ENCODE measurements at places on chromosomes 2 and 18.

DNA sequence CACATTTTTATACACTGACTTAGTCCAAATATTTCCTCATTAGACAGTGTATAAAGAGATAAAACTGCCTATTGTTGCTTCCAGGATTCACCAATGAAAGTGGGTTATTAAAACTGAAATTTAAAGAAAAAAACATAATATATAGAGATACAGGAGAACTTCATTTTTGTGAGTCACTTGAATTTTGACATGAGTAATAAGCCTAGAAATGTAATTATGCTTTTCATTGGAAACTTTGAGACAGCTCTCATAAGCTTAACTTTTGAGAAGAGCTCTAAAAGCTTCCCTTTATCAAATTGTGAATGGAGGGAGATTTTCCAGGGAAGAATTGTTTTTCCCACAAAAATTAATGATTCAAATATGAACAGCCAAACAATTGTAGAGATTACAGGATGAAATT lies 14.1 kb downstream of the DYNC2LI1 start:
- no peak for DNase-seq

DNA sequence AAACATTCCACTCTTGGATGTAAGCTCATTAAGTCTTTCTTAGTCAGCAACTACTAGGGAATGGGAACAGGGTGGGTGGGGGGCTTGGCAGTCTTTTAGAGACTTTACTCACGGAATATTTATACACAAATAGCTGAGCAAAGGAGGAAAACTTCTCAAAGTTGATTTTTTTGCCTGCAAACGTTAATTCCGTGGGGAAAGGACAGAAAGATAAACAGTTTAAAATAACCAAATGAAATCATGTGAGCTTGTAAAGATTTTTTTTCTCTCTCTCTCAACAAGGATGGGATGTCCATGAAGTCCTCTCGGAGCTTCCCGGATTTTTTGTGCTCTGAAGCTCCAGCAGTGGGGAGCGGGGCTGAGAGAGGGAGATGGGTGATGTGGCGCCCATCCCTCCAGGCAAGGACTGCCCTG lies 32.2 kb upstream of the MAT2A start:
- DNase-seq = no peak

DNA sequence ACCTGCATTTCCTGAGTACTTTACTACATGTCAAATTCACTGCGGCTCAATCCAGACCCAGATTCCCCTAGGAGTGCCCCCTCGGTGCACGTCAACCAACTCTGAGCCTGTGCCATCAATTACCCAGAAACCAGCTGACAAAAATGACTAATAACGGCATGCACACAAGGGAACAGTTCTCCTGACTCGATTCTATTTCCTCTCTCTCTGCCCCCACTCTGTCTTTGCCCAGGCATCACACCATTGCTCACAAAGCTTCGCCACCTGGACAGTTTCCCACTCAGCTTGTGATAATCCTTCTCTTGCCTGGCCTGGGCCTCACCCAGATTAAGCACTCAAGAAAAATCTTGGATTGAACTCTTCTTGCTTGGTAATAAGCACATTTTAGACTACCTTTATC lies 115.3 kb upstream of the NDUFV2 start:
- DNase-seq = no peak

DNA sequence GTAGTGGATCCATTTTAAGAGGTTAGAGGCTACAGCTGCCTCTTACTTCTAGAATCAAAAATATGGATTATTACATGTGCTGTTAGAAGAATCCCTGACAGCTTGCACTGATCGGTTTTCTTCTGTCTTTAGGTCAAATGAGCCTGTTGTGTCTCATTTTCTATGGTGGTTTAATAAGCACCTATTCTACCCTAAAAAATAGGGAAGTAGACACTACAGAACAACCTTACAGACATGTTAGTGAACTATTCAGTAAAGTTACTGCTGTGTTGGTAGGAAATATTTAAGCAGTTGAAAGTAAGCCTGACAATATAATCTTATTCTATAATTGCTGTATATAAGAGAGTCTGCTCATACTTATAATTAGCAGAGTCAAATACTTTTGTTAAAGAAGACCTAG lies 168.5 kb upstream of the NOSTRIN start:
- DNase-seq = no peak

DNA sequence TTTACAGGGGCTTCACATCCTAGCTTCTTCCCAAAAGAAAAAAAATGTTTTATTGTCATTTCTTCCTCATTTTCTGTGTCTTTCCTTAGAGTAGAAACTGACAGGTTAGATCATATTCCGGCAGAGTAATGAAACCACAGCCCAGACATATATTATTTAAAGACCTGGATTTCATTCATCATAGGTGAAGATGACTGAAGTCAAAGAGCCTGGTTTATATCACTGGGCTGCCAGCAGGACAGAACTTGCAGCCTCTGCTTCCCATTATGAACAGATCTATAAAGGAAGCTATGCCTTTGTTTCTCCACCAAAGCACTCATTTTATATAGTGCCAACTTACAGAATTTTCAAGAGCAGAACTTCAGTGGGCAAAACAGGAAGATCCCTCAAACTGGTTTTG lies 137.9 kb downstream of the METTL4 start:
- DNase-seq = no peak

GRCh38 chr18:9867071-9867594 lies 18.6 kb upstream of the TXNDC2 start:
- DNase-seq = no peak

DNA sequence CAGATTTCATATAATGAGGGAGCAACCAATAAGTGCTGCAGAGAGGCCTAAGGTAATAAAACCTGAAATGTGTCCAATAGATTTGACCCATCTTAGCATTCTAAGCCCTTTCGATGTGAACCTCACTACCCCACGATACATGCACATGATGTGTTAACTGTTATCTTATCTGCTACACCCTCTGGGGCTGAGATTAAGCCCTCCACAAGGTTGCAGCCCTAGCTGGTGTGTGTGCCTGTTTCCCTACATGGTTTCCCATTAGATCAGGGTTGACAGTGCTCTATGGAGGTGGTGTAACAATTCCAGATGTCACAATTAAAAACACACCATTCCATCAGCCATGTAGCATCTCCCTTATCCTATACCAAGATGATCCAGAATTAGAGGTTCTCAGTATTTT lies 68.9 kb upstream of the THSD7B start:
- DNase-seq = no peak

- DNase-seq = no peak
Measured at GRCh38 chr2:6580982-6581381, 284.7 kb downstream of the CMPK2 start.

- DNase-seq = no peak
Measured at GRCh38 chr2:8003462-8004075, 678.3 kb upstream of the ID2 start.

DNA sequence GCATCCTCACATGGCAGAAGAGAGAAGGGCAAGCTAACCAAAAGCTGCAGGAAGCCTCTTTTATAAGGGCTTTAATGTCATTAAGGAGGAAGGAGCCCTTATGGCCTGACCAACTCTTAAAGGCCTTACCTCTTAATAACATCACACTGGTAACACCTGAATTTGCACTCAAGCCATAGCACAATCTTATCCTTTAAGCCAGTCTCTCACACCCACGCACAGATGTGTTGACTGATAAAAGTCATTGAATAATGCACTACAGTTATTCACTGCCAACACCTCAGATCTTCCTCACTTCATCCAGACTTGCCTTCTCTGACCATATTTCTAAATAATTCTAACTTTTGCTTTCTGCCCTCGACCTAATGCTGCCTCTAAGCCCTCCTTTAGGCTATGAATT lies 516.8 kb downstream of the ADCYAP1 start:
- DNase-seq = no peak

GRCh38 chr2:54556621-54557121 lies 100.5 kb downstream of the SPTBN1 start:
- DNase-seq = no peak

DNA sequence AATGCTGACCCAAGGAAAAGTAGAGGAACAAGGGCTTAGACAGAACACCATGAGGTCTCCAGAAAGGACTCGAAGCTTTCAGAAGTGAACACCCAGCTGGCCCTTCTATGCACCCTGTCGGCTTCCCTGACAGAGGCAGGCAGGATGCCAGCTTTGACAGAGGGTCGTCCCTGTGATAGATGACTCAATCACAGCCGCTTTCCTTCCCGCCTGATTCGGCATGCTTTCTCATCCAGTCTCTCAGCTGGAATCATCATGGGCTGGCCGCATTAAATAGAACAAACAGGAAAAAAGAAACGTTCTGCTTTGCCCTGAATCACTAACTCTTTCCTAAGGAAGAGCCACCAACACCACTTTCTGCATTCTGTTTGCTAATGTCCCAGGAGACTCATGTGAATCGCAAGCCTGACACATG lies 140.3 kb upstream of the RAB12 start:
- DNase-seq = no peak

- peak; percentile 4 for DNase-seq
Measured at GRCh38 chr2:90207454-90208058, 1516.1 kb downstream of the RPIA start.

DNA sequence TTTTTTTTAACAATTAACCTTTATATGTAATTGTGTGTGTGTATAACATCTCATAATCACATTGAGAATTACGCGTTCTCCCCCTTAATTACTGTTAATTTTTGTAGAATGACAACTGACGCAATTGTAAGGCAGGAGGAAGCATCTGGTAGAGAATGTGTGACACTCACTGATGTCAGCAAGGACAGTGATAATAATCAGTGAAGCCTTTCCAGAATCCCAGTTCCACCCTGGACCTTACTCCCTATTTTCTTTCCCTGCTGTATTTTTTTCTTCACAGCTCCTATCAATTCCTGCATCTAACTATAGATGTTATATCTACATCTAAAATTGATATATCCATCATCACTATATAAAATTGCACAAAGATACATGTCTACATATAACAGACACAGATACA lies 16.1 kb upstream of the STRN start:
- no peak for DNase-seq

DNA sequence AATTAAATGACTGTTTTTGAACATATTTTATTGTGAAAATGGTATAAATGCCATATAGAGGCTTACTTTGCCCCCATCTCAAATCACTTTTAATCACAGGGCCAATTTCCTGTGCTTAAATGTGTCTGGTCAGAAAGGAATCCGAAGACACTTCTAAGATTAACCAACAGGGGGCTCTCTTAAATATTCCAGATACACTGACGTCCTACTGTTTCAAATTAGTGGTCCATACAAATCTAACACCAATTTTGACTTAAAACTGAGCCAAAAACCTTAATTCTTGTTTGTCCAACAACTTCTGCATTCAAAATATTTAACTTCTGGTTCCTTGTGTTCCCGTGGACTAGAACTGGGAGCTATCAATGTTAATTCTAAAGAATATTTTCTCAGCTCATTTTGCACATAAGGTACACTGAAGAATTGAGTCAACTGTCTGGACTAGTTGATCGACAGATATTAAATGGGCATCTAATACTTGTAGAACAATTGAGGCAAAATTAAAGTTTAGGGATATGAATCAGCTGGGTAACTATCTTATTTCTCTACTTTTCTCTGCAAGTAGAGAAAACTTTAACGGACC lies 557.5 kb downstream of the ARHGAP15 start:
- peak; percentile 27 for DNase-seq

DNA sequence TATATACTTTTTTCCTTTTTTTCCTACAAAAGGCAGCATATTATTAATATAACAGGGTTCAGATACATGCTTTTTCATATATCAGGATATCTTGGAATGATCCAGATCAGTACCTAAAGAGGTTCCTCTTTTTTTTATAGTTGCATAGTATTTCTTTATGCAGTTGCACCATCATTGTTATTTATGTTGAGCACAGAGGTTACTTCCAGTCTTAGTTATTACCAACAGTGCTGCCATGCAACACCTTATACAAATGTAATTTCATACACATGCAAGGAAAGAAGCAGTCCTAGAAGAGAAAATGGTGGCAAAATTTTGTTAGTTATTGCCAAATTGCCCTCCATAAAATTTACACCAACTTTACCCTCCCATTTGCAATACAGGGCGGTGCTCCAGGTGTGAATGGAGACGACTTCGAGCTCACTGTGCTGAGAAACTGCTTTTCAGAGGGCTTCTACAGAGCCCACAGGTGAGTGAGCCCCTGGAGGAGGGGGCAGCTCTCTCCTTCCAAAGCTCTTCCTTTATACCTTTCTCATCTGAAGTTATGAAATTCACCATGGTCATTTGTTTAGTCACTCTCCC lies 30.0 kb upstream of the KCMF1 start:
- no peak for DNase-seq

GRCh38 chr2:172623249-172623965 lies 67.5 kb downstream of the PDK1 start:
- DNase-seq = no peak

- no peak for DNase-seq
Measured at GRCh38 chr2:18903750-18904149, 314.4 kb upstream of the NT5C1B start.

- no peak for DNase-seq
Measured at GRCh38 chr2:110854355-110855081, 122.1 kb downstream of the ACOXL start.

DNA sequence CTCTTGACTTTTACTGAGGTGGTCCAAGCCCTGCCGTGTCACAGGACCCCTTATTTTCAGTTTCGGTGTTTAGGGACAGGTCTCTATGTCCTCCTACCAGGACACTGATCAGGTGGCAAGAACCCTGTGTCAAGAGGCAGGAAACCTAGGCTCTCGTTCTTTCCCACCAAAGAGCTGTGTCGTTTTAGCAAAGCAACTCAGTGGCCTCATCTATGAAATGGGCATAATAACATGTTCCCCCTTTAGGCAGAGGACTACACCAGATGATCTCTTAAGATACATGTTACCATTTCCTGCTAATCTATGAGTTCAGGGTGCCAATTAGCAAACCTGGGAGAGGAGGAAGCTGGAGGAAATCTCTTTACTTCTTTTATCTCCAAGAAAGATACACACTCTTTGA lies 1.9 kb downstream of the RAB31 start:
- DNase-seq = no peak

DNA sequence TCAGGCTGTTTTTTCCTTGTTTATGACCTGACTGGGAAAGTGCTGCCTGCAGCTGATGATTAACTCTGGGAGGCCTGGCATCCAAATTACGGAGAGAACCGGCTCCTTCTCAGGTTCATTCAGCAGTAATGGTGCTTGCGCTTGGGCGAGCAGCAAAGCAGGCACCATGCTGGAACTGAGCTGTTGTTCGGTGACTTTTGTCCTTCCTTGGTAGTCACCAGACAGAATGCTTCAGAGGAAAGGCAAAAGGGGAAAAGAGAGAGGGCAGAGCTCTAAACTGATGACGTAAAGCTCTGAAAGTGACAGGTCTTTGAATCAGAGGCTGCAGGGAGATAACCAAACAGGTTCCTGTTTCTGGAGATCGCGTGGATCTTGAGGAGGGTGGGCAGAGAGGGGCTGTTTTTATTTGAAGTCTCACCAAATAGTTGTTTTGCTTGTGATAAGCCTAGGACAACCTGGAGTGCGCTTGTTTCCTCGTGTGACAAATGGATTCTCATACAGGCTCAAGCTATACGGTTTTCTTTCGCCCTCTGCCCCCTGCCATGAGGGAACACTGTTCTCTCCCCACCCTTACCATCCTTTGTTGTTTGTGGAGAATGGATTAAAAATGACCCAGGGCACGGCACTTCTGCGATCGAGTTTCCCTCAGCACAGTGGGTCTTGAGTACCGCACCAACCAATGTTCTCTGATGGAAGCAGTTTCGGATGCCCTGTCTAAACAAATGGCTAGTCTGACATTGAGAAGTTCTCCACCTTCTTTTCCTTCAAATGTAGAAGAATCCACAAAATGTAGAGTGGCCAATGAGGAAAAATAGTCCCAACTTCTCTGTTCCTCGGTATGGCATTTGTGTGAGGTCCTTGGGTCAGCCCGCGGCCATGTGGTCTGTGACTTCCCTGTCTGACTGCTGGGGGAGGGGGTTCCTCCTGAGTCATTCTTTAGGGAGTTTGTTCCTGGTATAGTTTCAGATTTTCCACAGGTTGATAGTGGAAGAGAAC lies 1.3 kb downstream of the RASGRP3 start:
- peak; percentile 60 for DNase-seq
